ENCODE measurements at places on chromosomes 4 and X.
A peak's percentile ranks its signal among the peaks of the same experiment; 100 is the strongest.

DNA sequence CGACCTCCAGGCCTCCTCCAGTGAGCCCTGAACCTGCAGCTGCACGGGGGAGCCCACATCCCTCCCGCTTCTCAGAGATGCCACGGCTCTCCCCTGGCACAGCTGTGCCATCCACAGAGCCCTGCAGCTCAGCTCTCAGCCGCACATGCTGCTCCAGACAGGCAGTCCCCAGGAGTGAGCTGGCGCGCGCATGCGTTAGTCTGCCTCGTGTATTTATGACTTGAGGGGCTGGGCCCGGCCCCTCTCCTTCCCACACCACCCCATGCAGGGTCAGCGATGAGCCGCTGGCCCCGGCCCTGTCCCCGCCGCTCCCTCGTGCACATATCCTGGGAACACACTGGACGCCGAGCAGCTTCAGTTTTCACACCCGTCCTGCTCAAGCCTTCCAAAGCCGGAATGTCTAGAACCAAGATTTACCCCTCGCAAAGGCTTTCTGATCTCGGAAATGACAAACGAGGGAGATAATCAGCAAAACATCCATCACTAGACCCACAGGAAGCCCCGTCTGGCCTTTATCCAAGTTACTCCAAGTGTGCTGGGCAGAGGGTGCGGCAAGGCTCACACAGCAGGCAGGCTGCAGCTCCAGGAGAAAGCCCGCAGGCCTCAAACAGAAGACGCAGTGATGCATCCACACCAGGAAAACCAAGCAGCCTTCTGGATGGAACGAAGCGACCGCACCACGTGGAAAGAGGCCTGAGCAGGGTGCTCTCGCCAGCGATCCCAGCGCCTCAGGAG lies 24.3 kb downstream of the GAK start:
- no peak for DNase-seq

DNA sequence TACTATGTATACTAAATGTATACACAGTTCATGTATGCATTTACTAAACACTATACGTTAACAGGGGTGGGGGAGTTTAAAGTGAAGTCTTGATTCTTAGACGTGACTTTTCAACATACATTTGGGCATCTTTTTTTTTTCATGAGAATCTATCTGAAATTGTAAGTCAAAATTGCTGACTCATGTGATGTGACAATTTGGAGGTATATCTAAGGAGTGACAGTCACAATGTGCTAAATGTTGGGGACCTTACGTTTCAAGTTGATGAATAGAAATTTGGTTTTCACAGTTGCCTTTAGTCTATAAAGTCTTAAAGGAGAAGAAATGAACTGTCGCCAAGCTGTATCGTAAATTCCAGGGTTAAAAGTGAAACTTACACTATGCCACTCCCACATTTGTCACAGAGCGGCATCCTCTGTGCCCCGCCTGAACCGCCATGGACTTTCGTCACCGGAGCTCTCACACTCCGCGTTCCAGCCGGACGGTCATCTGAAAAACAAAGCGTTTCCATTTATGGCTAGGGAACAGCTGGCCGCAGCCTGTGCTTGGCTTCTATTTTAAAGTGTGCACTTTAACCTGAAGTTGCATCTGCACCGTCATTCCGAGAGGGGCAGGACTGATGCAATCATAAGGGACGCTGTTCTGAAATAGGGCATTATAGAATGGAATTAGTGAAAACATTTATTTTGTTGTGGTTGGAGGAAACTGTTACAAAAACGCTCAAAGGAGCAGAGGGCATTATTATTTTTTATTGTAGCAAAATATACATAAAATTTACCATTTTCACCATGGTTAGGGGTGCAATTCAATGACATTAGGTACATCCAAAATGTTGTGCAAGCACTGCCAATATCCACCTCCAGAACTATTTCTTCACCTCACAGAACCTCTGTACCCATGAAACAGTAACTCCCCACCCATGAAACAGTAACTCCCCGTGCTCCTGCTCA lies 30.9 kb downstream of the PDLIM3 start:
- DNase-seq: peak; percentile 42

DNA sequence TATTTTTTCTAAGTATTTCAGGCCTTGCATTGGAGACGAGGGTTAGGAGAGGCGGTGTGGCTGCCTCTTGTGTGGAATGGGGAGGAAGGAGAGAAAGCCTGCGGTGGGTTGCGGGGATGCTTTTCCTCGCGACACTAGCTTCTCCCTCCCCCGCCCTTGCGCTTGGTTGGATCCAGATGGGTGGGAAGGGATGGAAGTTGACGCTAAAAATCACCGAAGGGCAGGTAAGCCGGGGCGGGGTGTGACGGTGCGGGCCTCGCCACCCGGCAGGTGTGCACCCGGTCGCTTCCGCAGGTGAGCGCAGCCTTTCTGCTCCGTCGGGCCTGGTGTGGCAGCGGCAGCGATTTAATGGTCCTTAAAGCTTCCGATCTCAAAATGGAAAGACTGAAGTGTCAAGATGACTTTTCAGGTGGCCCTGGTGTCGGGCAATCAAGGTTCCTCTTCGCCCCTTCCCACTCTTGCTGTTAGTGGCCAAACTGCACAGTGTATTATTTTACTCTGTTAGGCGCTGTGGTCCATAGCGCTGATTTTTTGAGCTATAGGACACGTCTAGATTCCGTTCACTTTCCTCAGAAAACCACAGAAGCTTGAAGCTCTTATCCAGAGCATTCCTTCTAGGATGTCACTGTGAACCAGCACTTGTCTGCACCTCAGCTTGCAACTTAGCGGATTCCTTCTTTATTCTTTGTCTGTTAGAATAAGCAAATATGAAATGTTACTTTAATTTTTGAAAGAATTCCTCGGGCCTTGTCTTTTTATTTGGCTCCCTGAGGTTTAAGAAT lies 765 bp downstream of the ENOPH1 start:
- peak; percentile 52 for DNase-seq

- DNase-seq: no peak
Measured at GRCh38 chrX:22340022-22340616, 67.4 kb downstream of the CBLL2 start.

DNA sequence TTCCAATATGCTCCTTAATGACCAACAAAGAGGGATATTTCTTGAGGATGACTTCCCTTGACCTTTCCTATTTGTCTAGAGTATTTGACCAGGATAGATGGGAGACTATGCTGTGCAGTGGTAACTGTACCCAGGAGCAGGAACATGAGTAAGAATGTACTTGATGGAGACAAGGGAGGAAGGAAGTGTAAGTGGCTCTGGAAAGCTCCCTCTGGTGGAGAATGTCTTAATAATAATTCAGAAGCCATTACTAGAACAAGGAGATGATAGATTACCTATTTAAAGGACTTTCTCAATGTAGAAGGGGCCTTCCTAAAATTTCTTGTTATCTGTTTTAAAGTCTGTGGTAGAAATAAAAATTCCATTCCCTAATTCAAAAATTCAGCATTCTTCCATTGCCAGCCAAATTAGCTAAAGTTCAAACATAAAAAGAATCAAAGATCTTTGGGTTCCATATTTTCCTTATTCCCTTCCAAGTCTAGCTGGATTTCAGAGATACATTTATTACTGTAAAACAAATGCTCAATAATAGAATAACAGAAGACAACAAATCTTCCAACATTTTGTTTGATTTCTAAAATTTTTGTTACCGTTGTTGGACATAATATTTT lies 83.8 kb downstream of the GRID2 start:
- DNase-seq: peak; percentile 22

DNA sequence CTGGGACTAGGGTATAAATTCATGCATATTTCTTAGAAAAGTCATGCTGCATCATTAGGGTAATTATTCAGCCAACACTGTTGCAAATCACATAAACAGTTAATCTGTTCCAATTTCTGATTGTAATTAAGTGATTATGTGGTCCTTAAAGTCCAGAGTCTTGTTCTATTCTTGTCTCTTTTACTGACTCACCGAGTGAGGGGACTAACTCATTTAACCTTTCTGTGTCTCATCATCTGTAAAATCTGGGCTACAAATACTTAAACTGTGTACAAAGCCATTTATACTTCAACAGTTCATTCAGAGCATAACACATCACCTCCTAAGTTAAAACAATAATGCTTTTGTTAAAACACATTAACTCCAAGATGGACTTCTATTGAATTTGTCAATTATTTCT lies 65.4 kb upstream of the KLHL13 start:
- no peak for DNase-seq
